ENCODE measurements at places on chromosomes 3 and 15.

DNA sequence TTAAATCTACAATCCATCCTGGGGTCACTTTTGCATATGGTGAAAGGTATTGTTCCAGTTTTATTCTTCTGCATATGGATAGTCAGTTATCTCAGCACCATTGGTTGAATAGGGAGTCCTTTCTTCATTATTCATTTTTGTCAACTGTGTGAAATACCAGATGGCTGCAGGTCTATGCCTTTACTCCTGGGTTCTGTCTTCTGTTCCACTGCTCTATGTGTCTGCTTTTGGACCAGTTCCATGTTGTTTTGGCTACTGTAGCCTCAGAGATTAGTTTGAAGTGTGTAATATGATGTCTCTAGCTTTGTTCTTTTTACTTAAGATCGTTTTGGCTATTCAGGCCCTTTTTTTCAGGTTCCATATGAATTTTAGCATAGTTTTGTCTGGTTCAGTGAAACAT lies 795.8 kb downstream of the OTOL1 start:
- no peak for DNase-seq

DNA sequence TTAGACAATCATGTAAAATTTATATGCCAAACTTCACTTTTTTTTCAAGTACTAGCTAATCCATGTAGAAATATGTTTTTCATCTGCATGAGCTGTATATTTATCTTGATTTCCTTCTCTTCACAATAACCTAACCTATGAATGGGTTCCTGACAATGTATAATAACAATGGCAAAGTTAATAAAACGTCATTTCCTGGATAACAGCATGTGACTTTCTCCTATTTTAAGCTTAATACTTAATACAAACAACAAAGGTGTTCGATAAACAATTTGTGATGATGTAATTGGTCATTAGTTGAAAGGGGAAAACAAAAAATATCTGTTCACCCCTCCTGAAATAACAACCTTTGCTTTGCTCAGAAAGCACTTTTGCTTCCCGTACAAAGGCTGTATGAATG lies 20.4 kb downstream of the CD200 start:
- DNase-seq, result no peak

GRCh38 chr15:72733941-72734738 lies 48.1 kb downstream of the BBS4 start:
- no peak for DNase-seq

GRCh38 chr15:24761704-24762302 lies 86.2 kb downstream of the NPAP1 start:
- peak; percentile 27 for DNase-seq

DNA sequence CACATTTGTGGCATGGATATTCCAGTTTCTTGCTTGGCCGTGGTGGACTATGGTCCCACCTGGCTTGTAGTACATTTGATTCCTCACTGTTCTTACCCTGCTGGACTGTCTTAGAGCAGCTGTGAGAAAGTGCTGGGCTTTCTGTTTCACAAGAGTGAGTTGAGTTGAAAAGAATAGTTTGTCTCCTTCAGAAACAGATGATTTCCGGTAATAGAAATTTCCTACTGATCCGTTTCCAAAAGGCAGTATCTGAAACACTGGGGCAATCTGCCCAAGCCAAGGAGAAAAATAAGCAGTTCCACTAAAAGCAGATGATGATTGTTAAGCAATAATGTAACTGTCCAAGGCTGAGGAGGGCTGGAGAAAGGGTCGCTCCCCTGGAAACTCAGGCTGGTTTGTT lies 96.0 kb downstream of the SUCLG2 start:
- DNase-seq, result no peak

GRCh38 chr3:97432914-97433313 lies 331.6 kb upstream of the ARL6 start:
- DNase-seq, result no peak

GRCh38 chr3:104269771-104270170 lies 1096.9 kb upstream of the ALCAM start:
- DNase-seq, result no peak

GRCh38 chr3:119913021-119913420 lies 131.1 kb downstream of the NR1I2 start:
- no peak for DNase-seq

- DNase-seq, result no peak
Observed at GRCh38 chr3:69352305-69353087, 33.4 kb downstream of the FRMD4B start.

DNA sequence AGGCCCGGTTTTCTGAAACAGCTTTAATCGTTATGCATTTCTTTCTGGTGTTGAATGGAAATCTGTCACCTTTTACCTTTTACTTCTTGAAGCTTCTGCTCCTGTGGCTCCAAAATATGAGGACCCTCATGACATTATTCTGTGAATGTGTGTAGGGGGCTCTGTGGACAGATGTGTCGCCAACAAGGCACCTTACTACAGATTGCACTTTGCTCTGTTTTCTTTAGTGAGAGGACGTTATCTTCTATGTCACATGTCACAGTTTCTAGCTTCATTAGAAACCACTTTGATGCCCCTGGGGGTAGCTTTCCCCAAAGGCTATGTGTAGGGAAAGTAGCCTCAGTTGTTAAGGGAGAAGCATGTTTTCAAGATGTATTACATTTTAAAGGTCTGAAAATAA lies 195.6 kb downstream of the ZNF621 start:
- DNase-seq, result no peak

DNA sequence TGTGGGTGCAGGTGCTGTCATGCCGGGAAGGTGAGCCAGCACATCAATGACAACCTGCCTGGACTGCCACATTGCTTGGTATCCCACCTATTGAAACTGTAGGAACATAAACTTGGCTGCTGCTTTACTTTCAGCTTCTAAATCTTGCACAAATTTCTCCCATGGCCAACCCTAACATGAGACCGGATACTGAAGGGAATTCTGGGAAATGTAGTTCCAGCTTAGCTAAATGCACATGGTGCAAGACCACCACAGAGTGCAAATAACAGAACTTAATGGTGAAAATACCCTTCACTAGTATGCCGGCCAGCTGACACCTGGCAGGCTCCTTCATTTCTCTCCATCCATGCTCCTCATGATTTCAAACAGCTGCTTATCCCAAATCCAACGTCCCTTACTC lies 247.4 kb downstream of the ARRDC4 start:
- DNase-seq, result no peak

DNA sequence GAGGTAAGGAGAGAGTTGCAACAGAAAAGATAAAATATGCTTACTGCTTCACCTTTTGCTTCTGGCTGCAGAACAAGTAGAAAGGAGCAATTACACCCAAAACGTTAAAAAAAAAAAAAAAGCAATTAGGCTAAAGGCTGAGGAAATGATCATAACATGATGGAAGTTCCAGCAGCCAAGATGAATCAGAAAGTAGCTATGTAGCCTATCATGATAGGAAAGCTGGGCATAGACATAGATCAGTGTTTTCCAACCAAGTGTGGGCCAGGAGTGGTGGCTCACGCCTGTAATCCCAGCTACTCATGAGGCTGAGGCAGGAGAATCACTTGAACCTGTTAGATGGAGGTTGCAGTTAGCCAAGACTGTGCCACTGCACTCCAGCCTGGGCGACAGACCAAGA lies 52.6 kb downstream of the AGTR1 start:
- no peak for DNase-seq

- DNase-seq, result no peak
Observed at GRCh38 chr3:42894698-42895579, 11.0 kb upstream of the ZNF662 start.

- DNase-seq, result peak; percentile 32
Observed at GRCh38 chr15:80031841-80032240, 27.6 kb upstream of the ZFAND6 start.

DNA sequence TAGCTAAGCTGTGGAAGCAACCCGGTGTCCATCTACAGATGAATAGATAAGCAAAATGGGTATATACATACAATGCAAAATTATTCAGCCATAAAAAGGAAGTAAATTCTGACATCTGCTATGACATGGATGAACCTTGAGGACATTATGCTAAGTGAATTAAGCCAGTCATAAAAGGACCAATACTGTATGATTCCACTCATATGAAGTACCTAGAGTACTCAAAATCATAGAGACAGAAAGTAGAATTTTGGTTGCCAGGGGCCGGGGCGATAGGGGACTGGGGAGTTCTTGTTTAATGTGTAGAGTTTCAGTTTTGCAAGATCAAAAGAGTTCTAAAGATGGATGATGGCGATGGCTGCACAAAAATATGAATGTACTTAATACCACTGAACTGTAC lies 10.3 kb downstream of the EID1 start:
- DNase-seq, result no peak

DNA sequence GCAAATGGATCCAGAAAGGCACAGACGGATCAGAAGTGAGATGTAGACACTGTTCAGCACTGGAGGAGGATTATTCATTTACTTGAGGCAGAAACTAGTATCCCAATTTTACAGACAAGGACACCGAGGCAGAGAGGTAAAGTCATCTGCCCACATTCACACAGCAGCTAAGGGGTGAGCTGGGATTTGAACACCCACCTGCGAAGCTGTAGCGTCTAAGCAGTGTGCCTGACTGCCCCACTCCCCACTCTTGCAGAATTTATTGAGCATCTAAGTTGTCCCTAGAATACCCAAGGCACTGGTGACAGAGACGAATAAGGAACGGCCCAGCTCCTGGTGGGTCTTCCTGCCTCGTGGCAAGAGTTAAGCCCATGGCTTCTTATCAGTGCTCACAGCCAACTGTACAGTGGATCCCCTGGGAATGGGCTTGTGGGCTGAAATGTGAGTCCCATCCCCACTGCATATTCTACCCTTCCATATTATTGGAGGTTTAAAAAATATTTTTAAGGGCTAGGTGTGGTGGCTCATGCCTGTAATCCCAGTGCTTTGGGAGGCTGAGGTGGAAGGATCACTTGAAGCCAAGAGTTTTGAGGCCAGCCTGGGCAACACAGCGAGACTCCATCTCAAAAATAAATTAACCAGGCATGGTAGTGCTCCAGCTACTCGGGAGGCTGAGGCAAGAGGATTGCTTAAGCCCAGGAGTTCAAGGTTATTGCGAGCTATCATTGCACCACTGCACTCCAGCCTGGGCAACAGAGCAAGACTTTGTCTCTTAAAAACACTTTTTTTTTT lies 77.6 kb downstream of the IQSEC1 start:
- no peak for DNase-seq

- peak; percentile 9 for DNase-seq
Observed at GRCh38 chr15:44340410-44340809, 51.9 kb downstream of the GOLM2 start.

- no peak for DNase-seq
Observed at GRCh38 chr3:174346571-174346970, 512.6 kb upstream of the NAALADL2 start.

GRCh38 chr15:40633178-40633577 lies 39.1 kb downstream of the KNL1 start:
- DNase-seq, result no peak

- no peak for DNase-seq
Observed at GRCh38 chr3:161081633-161082032, 23.5 kb downstream of the B3GALNT1 start.

DNA sequence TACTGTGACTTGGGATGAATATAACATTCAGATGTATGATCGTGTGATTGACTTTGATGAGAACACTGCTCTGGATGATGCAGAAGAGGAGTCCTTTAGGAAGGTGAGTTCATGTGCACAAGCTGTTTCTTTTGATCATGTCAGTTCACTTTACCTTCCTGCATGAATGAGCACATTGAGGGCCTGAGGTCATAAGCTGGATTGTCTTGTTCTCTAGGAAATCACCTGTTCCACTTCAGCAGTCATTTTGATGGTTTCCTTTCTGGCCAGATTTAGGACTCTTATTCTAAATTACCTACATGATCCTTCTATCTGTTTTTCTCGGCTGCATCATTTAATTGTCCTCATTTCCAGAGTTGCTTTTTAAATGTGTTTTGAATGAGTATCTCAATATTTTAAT lies 4.1 kb downstream of the RCN2 start:
- no peak for DNase-seq

GRCh38 chr3:22101811-22102210 lies 350.8 kb upstream of the ZNF385D start:
- DNase-seq, result no peak

DNA sequence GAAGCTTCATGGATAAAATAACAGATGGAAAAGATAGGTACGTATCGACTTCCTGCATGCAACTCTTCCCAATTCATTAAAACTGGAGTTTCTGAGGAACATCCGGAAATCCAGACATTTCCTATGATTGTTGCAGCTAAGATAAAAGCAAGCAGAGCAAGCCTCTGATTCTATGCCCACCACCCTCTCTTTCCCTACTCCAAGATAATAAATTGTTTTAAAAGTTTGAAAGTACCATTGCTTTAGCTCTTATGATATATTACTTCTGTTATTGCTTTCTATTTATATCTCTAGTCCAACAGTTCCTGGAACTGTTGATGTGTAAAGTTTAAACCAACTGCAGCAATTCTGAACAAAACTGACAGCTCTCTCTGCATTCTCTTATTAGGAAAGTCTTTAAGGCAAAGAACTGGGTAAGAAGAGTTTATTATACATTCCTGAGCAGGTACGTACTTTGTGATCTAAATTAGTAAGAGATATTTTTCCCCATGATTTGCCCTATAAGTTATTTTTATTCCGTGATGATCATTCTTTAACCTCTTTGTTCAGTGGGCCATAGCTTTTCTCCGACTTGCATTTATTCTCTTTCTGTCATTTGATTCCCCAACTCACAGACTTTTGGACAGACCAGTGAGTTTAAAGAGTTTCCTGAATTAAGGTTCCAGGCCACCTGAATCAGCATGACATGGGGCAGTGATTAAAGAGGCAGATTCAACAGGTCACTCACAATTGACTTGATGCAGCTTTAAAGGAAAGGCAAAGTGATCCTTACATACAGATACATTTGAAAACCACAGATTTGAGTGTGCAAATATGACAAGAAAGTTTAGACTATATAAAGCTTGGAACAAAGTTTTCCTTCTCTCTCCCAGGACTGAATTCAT lies 94.2 kb upstream of the THRB start:
- DNase-seq, result no peak

- DNase-seq, result no peak
Observed at GRCh38 chr3:97979610-97980009, 7.4 kb upstream of the RIOX2 start.

DNA sequence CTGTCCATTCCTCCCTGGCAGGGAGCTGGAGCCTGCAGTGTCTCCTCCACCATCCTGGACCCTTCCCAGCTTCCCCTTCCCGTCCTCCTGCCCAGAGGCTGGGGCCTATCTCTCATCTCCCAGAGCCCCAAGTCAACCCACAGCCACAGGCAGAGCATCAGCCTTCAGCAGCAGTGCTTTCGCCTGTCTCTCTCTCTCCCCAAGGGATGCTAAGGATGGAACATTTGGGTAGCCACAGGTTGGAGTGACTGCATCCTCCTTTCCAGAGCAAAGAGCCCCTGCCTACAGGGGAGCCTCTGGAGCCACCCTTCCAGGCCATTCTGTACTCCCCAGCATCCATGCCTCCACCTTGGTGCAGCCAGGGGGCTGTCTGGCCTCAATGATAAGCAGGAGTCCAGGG lies 4.2 kb downstream of the PLCB2 start:
- DNase-seq, result no peak

DNA sequence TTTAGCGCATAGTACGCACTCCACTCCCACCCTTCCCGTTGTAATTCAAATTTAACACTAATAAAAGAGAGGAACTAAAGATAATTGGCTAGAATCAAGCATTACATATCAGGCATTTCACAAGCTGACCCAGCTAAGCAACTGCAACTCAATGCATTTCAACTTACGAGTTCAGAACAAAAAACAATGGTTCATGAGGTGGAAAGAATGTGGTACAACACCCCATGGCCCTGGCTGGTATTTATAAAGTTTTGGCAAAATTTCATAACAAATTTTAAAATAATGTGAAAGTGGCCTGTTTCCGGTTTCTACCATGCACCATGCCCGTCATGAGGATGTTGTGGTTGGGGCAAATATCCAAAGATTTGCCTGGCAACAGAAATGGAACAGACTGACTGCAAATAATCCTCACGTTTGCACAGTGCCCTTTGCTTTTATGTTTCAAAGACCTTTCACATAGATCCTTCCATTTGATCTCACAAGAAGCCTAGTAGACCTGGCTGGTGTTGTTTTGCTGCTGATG lies 455.3 kb upstream of the NR2F2 start:
- no peak for DNase-seq
